Activated T-helper 2 cell treated with anti-CD3 and anti-CD28 coated beads, Interferon-gamma antibody, Interleukin-2, Interleukin-4, amounts not matched to agents 10 μg/mL and 5 μg/mL and 100 μg/mL, durations not matched to agents 14 hours and 24 hours and 36 hours (primary cell): ENCODE measurements at places on chromosomes 1 and 21. TPM values are rescaled to one million over a fixed set of nuclear protein-coding genes. Genes with fewer than 3 reads are reported as not detected.

- no peaks in the 10 kb centered on the region for H3K27me3 ChIP-seq
- H3K27ac ChIP-seq, result no peak overlapping the region
- H3K4me3 ChIP-seq, result peak overlapping the region; percentile 27
- no peaks in the 10 kb centered on the region for H3K4me1 ChIP-seq
- H3K36me3 ChIP-seq, result no peaks in the 10 kb centered on the region
Observed at GRCh38 chr1:50873458-50874187, 86.4 kb downstream of the FAF1 start.

GRCh38 chr1:151098126-151098525, 27.6 kb downstream of the GABPB2 start:
- DNase-seq, result no peak
- H3K4me3 ChIP-seq, result no peak overlapping the region
- no peak overlapping the region for H3K27ac ChIP-seq
- H3K36me3 ChIP-seq, result no peaks in the 10 kb centered on the region
- H3K4me1 ChIP-seq, result no peaks in the 10 kb centered on the region

Gene CHI3L2
- total RNA-seq, result 1.3 and 1.8 TPM in 2 replicates

- no peaks in the 10 kb centered on the region for H3K27me3 ChIP-seq
- H3K4me1 ChIP-seq, result peaks cover 22% of the 10 kb centered on the region
- DNase-seq, result no peak
- H3K36me3 ChIP-seq, result no peaks in the 10 kb centered on the region
- no peak overlapping the region for H3K4me3 ChIP-seq
Observed at GRCh38 chr1:86776108-86776507, 71.7 kb downstream of the SH3GLB1 start.

- peak overlapping the region; percentile 15 for H3K27ac ChIP-seq
- peaks cover 28% of the 10 kb centered on the region for H3K4me1 ChIP-seq
- H3K4me3 ChIP-seq, result peak overlapping the region; percentile 38
- no peaks in the 10 kb centered on the region for H3K36me3 ChIP-seq
- DNase-seq, result no peak
Observed at GRCh38 chr1:110726755-110727154, 52.0 kb upstream of the KCNA3 start.

GRCh38 chr21:33481314-33481943, 1.7 kb upstream of the TMEM50B start:
- no peaks in the 10 kb centered on the region for H3K36me3 ChIP-seq
- no peaks in the 10 kb centered on the region for H3K27me3 ChIP-seq
- peaks cover 8% of the 10 kb centered on the region for H3K4me1 ChIP-seq
- no peak for DNase-seq
- no peak overlapping the region for H3K27ac ChIP-seq
- H3K4me3 ChIP-seq, result peak overlapping the region; percentile 57

DNA sequence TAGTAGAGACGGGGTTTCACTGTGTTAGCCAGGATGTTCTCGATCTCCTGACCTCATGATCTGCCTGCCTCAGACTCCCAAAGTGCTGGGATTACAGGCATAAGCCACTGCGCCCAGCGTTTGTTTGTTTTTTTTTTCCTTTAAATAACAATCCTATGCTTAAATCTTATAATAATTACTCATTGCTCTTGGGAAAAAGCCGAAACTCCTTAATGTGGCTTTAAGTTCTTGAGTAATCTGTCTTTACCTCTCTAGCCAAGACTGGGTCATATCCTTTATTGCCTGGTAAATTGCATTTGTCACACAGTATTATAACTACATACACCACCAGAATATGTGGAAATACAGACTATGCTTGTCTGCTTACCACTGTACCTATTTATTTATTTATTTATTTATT, 97.1 kb downstream of the MACF1 start:
- peaks cover 71% of the 10 kb centered on the region for H3K36me3 ChIP-seq
- no peak overlapping the region for H3K27ac ChIP-seq
- H3K27me3 ChIP-seq, result no peaks in the 10 kb centered on the region
- H3K4me1 ChIP-seq, result peaks cover 3% of the 10 kb centered on the region
- H3K4me3 ChIP-seq, result no peak overlapping the region

DNA sequence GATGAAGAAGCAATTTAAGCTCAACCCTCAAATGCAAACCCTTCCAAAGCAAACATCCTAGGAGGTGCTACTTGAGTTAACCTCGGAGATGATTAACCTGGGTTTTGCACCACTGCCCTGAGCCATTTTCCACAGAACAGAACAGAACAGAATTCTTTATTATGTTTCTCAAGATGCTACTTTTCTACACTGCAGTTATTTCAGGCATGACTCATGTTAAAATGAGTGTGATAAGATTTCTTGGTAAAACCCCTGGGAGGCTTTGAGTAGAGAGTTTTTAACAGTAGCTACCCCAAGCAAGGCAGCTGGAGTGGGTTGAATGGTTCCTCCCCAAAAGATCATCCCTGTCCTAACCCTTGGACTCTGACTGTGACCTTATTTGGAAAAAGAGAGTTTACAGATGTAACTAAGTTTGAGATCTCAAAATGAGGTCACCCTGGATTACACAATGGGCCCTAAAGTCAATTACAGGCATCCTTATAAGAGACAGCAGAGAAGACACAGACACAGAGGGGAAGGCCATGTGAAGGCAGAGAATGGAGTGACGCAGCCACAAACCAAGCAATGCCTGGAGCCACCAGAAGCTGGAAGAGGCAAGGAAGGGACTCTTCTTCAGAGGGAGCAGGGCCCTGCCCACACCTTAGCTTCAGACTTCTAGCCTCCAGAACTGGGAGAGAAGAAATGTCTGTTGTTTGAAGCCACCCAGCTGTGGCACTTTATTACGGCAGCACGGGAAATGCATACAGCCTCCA, 153.4 kb downstream of the ETS2 start:
- peak overlapping the region; percentile 61 for H3K4me3 ChIP-seq
- peak overlapping the region; percentile 96 for H3K27ac ChIP-seq
- peaks cover 28% of the 10 kb centered on the region for H3K36me3 ChIP-seq
- H3K27me3 ChIP-seq, result no peaks in the 10 kb centered on the region

DNA sequence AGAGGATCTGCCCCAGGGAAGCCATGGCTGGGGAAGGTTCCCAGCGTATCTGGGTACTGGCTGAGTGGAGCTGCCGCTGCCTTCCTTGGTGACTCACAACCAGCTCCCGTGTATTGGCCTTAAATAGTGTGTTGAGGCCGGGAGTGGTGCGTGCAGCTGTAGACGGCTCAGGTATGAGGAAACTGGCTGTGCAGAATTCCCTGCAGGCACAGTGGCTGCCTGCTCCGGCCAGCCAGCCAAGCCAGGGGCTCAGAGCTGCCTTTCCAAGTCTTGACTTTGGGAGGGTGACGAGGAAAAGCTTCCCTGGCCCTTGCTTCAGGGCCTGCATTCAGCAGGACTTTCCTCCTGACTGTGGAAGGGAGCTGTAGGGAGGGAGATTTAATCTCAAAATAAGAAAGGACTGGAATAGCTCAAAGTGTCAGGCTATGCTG, at the start of gene VTCN1:
VTCN1 (minus strand) TSS at position 97 of the 431 bp plus-strand sequence; CDS start at position 25, 72 bp downstream.
- peaks cover 3% of the 10 kb centered on the region for H3K27me3 ChIP-seq
- H3K27ac ChIP-seq, result no peak within 1 kb of the TSS

DNA sequence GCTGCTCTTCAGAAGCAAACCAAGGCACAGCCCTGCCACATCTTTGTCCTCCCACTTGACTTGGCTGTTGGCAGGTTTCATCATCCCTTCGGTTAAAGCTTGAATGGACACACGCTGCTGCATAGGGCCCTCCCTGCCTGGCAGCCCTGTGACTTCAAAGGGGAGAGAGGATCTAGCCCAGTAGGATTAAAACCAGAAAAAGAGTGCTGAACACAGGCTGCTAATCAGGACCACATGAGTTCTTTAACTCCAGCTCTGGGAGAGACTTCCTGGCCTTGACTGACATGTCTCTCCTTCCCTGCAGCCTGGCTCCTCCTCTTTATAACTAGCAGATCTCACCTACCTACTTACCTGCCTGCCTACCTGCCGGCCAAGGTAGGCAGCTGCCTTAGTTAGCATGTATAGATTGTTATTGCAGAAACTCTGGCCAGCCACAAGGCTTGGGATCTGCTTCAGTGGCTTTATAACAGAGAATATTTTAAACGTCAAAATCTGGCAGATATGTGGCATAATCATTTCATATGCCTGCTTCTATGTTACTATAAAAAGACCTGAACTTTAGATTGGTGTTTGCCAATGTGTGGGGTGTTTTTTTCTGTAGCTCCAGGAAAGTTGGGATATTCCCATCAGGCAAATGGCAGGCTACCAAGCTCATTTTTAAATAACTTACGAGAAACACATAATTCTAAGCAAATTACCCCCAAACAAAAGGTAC, 49.4 kb downstream of the ERG start:
- no peak overlapping the region for H3K27ac ChIP-seq
- no peak for DNase-seq
- no peak overlapping the region for H3K4me3 ChIP-seq
- no peaks in the 10 kb centered on the region for H3K4me1 ChIP-seq
- peaks cover 18% of the 10 kb centered on the region for H3K27me3 ChIP-seq
- no peaks in the 10 kb centered on the region for H3K36me3 ChIP-seq

Gene POMGNT1
- total RNA-seq, result 67.0 and 67.8 TPM in 2 replicates

DNA sequence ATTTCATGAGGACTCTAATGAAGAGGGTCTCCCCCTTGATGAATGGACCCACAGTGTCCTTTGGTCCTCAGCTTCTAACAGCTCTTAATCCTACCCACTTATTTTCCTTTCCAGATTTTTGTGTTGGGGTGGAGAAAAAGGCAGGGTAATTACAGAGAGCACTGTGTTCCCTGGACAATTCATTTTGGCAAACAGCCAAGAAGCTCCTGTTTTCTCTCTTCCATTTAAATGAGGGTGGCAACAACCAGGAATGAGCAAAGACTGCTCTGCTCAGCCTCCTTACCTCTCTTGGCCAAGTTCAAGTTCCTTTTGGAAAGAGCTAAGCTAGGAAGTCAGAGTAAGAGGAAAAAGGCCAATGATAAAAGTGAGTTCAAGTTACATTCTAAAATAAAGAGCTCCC, 11.9 kb downstream of the XKR8 start:
- no peak overlapping the region for H3K27ac ChIP-seq
- H3K27me3 ChIP-seq, result no peaks in the 10 kb centered on the region
- DNase-seq, result no peak
- no peak overlapping the region for H3K4me3 ChIP-seq
- peaks cover 21% of the 10 kb centered on the region for H3K4me1 ChIP-seq

- H3K36me3 ChIP-seq, result peaks cover 31% of the 10 kb centered on the region
- H3K4me1 ChIP-seq, result peaks cover 16% of the 10 kb centered on the region
- peak; percentile 55 for DNase-seq
- H3K27ac ChIP-seq, result no peak overlapping the region
- H3K4me3 ChIP-seq, result no peak overlapping the region
Observed at GRCh38 chr1:109490029-109490933, 3.6 kb upstream of the CYB561D1 start.

Gene SLC45A1
- total RNA-seq, result 0.50 and 0.80 TPM in 2 replicates

GRCh38 chr1:223183268-223183862, 40.3 kb upstream of the TLR5 start:
- H3K27me3 ChIP-seq, result peaks cover 57% of the 10 kb centered on the region
- no peak overlapping the region for H3K27ac ChIP-seq
- DNase-seq, result no peak
- H3K4me1 ChIP-seq, result peaks cover 7% of the 10 kb centered on the region
- no peaks in the 10 kb centered on the region for H3K36me3 ChIP-seq

DNA sequence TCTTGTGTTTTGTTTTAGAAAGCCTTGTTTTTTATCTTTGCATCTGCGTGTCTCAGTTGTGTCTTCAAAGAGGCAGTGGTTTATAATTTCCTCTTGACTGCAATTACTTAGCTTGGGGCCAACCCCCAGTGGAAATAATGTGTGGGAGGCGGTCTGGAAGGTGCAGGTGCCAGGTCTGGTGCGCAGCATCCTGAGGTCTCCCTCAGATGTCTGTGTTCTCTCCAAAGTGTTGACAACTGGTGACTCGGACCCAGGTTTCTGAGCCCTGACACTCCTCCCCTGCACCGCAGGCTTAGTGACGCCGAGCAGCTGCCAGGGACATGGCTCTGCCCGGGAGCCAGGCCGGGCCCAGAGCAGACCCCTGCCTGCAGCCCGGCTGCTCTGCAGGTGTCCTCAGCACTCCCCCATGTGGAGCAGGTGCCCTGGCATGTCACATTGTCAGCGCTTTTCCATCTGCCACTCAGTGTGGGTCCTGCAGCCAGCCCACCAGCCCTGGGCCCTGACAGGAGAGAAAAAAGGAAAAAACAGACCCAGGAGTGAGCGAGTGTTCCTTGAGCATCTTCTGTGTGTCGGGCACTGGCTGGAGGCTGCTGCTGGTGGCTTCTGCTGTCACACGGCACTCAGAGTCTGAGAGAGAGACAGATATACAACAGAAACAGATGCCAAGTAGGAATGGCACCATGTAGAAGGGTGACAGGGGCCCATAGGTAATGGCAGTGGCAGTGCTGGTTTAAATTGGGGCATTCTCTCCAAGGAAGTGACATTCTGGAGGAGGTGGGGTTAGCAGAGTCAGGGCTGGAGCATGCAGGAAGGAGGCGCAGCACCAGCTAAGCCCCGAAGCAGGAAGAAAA, 24.8 kb upstream of the SELENON start:
- peaks cover 20% of the 10 kb centered on the region for H3K4me1 ChIP-seq
- peak overlapping the region; percentile 5 for H3K27ac ChIP-seq
- H3K27me3 ChIP-seq, result peaks cover 61% of the 10 kb centered on the region
- peaks cover 5% of the 10 kb centered on the region for H3K36me3 ChIP-seq
- H3K4me3 ChIP-seq, result no peak overlapping the region

DNA sequence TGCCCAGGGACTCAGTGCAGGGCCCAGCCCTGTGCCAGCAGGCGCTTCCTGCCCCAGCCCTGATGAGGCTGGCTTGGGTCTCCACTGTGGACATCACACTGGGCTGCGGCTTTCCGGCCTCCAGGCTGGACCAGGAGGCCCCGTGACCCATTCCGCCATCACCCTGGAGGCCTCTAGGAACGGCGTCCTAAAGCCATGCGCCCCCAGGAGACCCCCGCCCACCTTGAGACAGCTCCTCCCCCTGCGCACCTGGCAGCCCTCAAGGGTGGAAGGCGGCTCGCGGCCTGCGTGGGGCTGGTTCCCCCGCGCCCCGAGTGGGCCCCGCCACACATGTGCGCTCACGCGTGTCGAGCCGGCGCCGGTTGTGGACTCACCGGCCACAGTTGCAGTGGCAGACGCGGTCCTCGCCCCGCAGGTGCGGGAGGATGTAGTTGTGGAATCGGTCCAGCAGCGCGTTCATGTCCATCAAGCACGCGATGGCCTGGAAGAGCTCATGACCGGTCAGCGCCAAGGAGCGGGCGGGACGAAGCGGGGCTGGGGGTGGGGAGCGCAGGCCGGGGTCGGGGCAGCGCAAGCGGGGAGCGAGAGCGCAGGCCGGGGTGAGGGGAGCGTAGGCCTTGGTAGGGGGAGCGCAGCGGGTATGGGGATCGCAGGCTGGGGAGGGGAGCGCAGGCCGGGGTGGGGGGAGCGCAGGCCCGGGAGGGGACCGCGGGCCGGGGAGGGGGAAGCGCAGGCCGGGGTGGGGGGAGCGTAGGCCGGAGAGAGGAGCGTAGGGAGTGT, 924 bp downstream of the TMEM240 start:
- DNase-seq, result no peak
- H3K4me1 ChIP-seq, result no peaks in the 10 kb centered on the region
- H3K27ac ChIP-seq, result no peak overlapping the region
- peaks cover 1% of the 10 kb centered on the region for H3K27me3 ChIP-seq
- no peak overlapping the region for H3K4me3 ChIP-seq

Gene ATP5IF1
- 134 and 137 TPM in 2 replicates for total RNA-seq

- H3K27ac ChIP-seq, result no peak overlapping the region
- no peaks in the 10 kb centered on the region for H3K36me3 ChIP-seq
- no peaks in the 10 kb centered on the region for H3K4me1 ChIP-seq
- no peak for DNase-seq
- H3K27me3 ChIP-seq, result no peaks in the 10 kb centered on the region
Observed at GRCh38 chr1:187696073-187696472, 867.3 kb downstream of the PLA2G4A start.

- H3K4me3 ChIP-seq, result no peak overlapping the region
- no peaks in the 10 kb centered on the region for H3K4me1 ChIP-seq
- H3K27me3 ChIP-seq, result no peaks in the 10 kb centered on the region
Observed at GRCh38 chr1:174700775-174701174, 253.0 kb downstream of the GPR52 start.

GRCh38 chr1:12340544-12340930, 110.7 kb downstream of the VPS13D start:
- no peak overlapping the region for H3K4me3 ChIP-seq
- peaks cover 41% of the 10 kb centered on the region for H3K4me1 ChIP-seq
- peaks cover 53% of the 10 kb centered on the region for H3K36me3 ChIP-seq
- H3K27ac ChIP-seq, result no peak overlapping the region

Gene GPR61
- total RNA-seq, result 0.43 TPM in 1 of 2 replicates, not detected in the other
